Stimulated activated CD8-positive, alpha-beta memory T cell treated with anti-CD3 and anti-CD28 coated beads, Interleukin-4, amount 100 ng/mL, for 4 hours (primary cell): ENCODE measurements at places on chromosomes 3 and 15.

- no peak for DNase-seq
Measured at GRCh38 chr15:89358435-89358754, 23.8 kb upstream of the POLG start.

DNA sequence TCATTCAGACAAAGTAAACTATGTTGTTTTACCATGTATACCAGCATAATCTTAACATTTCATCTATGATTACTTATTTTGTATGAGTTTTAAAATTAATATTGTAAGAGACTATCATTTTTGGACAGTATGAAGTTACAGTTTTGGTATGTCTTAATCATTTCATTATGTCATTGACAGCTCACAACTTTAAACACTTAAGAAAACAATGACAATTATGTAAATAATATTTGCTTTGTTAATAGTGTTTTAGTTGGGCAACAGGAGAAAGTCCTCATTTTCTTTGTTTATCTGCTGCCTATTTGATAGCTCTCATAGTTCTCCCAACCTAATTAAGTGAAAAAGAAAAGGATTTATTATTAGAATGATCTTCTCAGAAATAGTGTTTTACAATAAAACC lies 80.2 kb downstream of the MEF2A start:
- no peak for DNase-seq

- DNase-seq = no peak
Measured at GRCh38 chr3:150104564-150104963, 133.9 kb upstream of the PFN2 start.

DNA sequence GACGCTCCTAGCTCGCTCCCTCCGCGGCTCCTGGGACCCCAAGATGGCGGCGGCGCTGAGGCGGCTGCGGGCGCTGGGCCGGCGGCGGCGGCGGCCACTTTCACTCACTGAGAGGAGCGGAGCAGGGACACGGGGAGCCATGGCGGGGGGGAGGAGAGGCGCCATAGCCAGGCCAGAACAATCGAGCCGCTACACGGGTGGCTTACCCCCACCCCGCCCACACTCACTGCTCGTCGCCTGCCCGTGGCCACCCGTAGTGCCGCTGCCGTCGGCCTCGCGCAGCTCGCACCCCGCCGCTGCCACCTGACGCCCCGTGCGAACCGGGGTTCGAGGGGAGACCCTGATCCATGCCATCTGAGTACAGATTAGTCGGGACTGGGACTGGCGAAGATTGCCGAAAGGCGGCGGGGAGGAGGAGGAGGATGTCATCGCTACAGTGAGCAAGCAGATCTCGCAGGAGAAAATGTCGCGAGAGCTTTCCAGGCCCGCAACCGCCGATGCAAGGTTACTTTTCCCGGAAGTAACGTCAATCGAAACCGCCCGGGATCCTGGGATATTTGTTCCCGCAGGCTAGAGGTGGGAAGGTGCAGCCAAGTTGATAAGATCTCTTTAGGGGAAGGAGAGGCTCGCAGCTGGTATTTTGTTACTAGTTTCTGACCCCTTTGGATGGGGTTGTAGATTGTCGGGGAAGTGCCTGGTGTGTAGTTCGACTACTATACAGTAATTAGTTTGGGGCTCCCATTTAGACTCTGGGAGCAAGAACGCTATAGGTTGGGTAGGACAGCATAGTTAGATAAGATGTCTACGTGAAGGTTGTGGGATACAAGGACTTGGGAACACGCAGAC lies at the start of gene INO80:
Gene INO80 (minus strand): TSS at position 165 of the 846 bp plus-strand sequence. CDS start 19,970 bp downstream, outside the sequence.
- DNase-seq = peak; percentile 94
